ENCODE measurements at places on chromosomes 12 and 14.
A peak's percentile ranks its signal among the peaks of the same experiment; 100 is the strongest.

DNA sequence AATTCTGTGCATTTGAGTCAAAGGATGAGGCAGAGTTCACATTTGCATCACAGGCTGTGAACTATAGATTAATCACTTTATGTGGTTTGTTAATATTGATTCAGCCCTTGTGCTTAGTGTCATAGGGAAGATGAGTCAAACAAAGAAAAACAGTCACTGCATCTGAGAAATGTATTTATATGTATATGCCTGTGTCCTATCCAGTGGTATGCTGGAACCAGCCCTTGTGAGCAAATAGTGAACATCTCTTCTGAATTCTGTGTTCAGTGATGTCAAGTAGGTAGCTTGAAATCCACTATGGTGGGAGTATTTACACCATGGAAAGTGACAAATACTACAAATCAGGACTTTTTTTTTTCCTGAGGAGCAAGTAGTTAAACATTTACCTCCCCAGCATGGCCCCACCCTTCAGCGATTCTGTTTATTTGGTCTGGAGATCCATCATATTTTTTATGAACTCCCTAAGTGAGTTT, 128.5 kb downstream of the HMGA2 start:
- DNase-seq, result no peak

- no peak for DNase-seq
These were observed 76.8 kb downstream of the NINJ2 start for GRCh38 chr12:586318-587071.

GRCh38 chr14:90062822-90063539, 1.2 kb downstream of the KCNK13 start:
- no peak for DNase-seq

- no peak for DNase-seq
These were observed 72.9 kb upstream of the SFSWAP start for GRCh38 chr12:131637986-131638385.

GRCh38 chr12:6863586-6864321, 3.6 kb upstream of the TPI1 start:
- no peak for DNase-seq

DNA sequence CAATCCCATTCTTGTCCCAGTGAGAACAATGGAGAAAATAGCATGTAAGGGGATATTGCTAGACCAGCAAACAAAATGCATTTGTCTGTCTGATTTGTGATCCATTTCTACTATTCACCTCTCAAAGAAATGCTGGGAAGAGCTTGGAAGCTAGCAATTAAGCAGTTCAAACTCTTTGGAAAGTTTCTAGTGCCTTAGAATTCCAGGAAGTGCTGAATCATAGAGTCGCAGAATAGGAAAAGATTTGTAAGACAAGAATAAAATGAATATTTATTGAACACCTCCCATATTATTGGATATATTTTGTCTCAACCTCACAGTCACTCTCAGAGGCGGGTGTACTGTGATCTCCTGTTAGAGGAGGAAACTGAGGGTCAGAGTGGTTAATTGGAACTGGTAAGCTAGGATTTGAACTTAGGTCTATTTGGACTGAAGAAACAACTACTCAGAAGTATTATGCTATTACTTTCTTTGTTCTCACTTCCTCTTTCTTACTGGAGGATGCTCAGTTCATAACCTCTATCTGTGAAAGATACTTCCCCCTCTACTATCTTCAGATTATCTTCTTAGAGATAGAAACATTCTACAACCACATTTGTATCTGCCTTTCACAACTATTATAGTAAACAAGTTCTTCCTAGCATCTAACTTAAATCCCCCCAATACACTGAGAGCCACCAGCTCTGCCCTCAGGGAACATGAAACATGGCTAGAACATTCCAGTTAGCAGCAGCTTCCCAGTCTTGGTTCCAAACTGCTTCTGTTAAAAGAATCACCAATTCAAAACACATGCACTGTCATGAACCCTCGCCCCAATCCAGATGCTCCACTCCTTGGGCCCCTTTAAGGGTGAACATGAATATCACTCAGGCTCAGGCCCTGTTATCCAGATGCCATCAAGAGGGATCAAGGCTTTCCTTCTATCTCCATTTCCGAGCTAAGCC, 64.2 kb downstream of the DRAM1 start:
- no peak for DNase-seq

- peak; percentile 63 for DNase-seq
These were observed 558 bp downstream of the TEX22 start for GRCh38 chr14:105398726-105399465.

DNA sequence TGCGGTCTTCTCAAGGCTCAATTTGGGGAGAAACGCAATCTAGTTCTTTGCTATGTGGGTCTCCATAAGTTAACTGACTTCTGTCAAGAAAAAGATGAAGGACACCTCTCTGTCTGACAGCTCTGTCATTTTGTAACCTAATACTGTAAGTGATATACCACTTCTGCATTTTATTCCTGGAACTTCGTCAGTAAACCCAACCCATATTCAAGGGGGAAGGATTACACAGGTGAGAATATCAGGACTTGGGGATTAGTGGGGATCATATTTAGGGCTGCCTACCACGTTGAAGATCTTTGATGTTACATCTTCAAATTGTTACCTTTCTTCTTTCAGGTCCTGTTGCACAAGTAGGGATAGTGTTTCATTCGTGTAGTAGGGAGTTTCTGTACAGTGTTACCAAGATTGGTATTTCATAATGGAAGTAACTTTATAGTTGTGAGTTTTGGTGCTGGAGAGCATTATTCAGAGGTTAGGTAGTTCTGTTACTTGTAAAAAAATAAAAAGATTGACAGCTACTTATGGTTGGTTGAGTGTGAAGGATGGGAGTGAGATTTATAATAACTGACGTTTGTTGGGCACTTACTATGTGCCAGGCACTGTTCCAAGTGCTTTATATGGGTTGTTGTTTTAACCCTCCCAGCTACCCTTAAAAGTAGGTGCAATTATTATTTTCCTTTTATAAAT, 1.6 kb downstream of the TMEM260 start:
- no peak for DNase-seq

DNA sequence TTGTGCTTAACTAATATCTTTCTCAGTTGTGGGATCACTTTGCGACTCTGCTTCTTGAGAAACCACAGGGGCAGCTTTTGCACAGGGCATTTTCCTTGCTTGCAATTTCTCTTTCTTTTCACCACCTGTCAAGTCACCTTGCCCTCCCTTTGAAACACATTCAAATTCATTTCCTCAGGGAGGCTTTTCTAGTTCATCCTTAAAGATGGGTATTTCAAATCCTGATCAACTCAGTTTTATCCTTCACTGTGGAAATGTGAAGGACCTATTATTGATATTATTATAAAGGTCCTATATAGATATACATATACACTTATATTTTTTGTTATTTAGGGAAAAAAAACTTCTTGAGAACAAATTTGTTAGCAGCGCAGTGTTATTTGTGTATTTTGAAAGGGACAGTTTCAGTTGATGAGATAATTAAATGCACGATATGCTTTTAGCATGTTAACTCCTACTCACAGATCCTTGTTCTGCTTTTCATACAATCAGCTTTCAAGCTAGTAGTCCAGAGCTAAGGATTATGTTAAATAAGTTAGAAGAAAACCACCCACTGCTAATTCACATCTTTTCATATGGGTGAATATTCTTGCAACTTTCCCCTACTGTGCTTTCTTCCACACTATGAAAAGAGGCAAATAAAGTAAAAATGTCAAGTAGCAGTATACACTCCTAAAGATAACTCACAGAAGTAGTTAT, 501.4 kb upstream of the RGS6 start:
- no peak for DNase-seq

GRCh38 chr12:34294671-34295365, 272.5 kb downstream of the ALG10 start:
- DNase-seq, result no peak

GRCh38 chr14:101721951-101722661, 39.4 kb upstream of the PPP2R5C start:
- no peak for DNase-seq

GRCh38 chr12:101784376-101784775, 45.1 kb upstream of the SYCP3 start:
- DNase-seq, result no peak

- no peak for DNase-seq
These were observed 4.5 kb upstream of the MIA2 start for GRCh38 chr14:39229222-39229543.

DNA sequence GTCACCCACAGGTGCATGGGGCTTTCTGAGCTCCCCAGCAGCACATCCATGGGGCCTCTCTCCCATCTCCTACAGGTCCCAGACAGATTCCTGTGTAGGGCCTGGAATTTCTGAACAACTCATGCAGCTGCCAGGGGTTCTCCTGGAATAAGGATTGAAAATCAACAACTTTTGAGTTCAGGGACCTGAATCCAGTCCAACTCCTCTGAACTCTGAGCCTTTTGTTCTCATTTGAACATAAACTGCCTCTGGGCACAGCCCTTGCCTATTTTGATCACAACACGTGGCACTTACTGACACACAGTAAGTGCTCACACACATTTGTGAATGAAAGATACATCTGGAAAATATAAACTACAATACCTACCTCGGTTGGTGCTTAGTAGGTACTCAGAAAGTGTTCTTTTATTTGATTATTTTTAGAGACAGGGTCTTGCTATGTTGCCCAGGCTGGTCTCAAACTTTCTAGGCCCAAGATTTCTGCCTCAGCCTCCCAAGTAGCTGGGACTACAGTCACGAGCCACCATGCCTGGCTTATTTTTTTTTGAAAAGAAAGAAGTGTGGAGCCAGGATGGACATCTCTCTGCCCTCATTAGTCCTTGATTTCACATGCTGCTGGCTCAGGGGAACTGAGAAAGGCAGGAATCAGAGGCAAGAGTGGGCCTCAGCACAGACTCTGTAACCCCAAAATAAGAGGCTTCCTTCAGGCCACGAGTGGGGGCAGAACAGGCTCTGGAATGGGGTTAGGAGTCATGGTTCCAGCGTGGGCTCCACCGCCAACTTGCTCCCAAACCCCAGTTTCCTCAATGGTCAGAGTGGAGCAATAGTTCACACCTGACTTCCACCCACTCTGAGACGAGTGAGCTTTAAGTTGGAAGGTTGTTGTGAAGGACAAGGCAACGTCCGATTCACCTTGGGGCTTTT, 27.0 kb downstream of the SYNE3 start:
- DNase-seq, result no peak

GRCh38 chr14:95483309-95484165, 32.9 kb downstream of the SYNE3 start:
- DNase-seq, result no peak

GRCh38 chr12:124359671-124360581, 65.0 kb downstream of the RFLNA start:
- peak; percentile 74 for DNase-seq

GRCh38 chr12:67645601-67646000, 2.9 kb upstream of the DYRK2 start:
- no peak for DNase-seq

GRCh38 chr14:103118018-103118662, 5.1 kb upstream of the TNFAIP2 start:
- peak; percentile 17 for DNase-seq

DNA sequence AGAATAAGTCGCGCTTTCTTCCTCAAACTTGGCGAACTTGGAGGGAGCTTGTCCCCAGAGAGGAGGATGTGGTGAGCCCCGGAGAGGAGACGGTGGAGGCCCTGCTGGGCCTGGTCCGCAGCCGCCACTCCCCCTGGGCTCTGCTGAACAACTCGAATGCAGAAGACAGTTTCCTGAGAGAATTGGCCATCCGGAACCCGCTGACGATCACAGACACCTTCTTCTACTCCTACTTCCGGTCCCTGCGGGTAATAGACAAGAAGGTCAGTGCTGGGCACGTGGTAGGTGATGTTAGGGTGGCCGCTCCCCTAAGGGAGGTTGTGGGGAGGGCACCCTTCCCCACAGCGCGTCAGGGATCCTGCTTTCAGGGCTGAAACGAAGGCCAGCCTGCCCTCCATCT, 1.6 kb downstream of the LRRC43 start:
- no peak for DNase-seq

GRCh38 chr12:57558864-57559263, 9.0 kb downstream of the KIF5A start:
- no peak for DNase-seq

DNA sequence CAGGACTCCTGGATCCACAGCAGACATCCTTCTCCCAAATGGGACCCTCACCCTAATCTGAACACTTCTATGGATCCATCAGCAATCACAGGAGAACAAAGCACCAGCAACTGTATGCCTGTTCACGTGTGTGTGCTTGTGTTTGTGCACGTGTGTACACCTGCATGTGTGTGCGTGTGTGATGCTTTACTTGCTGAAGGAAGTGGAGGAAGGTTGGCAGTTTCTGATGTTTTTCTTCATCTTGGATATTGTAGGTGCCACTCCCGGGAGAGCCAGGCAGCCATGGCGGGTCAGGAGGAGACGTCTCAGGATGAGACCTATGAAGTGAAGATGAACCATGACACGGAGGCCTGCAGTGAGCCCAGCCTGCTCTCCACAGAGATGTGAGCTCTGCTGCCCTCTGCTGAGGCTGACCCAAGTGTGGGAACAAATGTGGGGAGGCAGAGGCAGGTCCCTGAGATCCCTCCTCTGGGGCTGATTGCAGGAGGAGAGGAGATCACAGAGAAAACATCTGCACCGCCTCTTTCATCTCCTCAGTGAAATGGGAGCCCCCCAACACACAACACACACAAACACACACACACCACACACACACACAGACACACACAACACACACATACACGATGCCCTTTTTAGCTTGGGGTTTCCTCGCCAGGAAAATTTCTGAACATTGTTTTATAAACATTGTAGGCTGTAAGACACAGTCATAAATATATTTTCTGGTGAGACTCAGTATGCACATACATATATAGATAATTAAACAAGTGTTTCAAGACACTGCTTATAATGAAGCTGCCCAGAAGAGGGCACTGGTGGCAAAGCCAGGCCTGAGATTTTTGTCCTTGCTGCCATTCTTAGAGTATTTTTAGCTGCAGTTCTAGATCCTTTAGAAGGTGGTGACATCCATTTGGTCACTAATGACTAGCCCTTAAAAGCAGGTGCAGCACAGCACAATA, 112.2 kb upstream of the FKBP4 start:
- peak; percentile 22 for DNase-seq

- no peak for DNase-seq
These were observed 72.4 kb upstream of the CISTR start for GRCh38 chr12:53824001-53824712.

DNA sequence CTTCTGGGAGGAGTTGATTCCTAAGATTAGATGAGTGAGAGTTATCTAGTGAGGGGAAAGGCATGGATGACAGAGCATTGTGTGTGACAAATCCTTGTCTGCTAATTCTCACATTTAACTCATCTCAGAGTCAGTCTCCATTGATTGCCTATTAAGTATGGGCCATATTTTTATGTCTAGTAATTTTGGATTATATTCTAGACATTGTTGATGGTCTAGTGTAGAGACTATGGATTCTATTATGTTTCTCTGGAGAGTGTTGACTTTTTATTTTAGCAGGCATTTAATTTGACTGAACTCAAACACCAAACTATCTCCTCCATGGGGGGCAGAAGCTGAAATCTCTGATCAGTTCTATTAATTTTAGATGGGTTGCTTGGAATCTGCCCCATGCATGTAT, 114.4 kb downstream of the CACNA1C start:
- DNase-seq, result no peak

DNA sequence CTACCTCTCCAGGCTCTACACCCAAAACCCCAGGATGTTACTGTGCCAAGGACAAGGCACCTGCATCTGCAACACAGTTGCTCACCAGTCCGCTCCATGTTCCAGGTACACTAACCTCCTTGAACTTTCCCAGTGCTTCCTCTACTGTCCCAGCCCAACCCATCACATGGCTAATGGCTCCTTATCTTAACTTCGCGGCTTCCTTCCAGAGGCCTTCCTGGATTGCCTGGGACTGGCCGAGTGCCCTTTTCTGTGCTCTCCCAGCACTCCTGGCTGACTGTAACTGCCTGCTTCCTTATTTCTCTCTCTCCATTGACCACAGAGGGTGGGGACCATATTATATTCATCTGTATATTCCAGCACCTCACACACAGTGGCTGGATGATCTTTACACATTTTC, 20.9 kb downstream of the POMT2 start:
- DNase-seq, result no peak

- no peak for DNase-seq
These were observed 86.4 kb upstream of the SINHCAF start for GRCh38 chr12:31412292-31412801.
